Omental fat pad (tissue), 4 donors: ENCODE measurements at places on chromosomes 16 and 17.

DNA sequence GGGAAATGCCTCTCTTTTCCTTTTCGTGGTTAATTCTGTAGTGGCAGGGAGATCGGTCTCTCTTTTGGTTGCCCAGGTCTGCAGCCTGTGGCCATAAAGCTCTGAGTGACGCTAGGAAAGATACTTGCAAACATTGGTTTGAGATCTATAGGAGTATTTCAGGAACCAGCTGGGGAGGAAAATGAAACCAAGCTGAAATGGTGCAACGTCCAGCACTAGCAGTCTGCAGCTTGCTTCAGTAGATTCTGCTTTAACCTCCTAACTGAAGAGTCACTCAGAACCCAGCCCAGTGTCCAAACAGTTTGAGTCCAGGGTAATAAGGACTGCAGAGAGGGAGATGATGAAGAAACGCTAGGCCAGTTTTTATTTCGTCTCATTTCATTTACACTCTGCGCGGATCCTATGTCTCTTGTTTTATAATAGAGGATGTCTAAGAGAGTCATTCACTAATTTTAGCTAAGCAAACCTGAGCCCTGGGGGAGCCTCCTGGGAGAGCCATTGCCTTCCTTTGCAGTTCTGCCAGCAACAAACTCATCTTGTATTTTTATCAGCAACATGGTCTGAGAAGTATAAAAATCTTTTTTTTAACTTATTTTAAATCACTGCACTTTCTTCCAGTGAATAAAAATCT, 12.0 kb downstream of the SP2 start:
- no peak for DNase-seq

DNA sequence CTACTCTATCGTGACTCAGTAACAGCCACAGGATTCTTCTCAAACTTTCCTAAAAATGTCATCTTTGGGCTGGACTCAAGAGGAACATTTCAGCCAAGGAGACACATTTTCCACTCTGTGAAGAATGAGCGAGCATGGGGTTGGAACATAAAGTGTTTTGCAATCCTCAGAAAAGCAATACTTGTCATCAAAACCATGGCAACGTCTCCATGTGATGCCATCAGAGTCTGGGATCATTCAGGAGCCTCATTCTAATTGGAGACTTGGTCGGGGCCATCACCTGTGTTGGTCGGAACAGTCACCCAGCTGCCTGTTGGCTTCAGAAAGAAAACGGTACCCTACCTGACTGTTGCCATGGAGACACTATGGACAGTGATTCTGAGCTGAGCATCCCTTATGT, 25.5 kb downstream of the MYOCD start:
- no peak for DNase-seq

DNA sequence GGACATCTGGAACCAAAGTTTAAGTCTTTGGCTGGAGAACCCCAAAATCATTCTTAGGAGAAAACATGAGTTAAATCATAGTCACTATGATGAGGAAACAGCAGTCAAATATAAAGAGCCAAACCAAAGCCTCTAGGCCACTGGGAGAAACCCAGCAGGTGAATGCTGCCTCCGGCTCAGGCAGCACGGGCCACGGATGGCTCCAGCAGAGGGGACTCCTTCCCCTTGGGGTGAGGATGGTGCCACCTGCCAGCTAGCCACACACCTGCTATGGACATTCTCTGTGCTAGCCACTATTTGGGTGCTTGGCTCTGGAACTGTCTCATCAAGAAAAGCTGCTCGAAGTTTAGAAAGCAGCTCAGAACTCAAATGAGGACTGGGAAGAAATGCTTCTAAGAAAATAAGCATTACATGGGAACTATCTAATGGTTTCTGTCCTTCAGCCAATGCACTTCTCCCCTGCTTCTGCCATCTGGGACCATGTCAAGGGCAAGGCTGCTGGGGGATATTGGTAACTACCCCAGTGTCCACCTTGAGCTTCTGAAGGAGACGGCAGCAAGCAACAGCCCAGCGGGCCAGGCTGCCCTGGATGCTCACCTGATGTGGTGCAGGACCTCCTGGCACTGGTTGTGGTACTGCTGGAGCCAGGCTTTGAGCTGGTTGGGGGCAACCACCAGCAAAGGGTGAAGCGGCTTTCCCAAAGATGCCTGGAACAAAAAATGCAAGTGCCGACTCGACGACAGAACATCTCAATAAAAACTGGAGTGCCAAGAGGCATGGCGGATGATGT, 22.5 kb downstream of the ELAC2 start:
- no peak for DNase-seq

DNA sequence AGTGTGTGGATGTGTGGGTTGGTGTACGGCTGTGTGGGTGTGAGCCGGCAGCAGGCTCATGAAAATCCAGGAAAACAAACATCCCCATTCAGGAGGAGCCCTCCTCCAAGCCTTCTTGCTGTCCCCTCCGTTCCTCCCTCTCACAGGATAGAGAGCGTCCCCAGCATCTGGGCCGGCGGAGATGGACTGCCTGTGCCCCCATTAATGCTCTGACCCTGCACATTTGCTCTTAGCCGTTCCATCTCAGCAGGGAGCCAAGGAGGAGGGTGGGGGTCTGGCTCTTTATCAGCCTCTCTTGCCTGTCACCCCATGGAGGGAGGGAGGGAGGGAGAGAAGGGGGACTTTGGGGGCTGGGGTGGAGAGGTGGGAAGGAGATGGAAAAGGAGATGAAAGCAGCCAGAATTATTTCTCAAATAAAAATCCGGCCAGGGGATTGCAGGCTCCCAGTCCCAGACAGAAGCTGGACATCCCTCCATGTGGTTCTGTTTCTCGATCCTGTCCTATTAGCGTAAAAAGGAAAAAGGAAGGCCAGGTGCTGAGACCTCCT, 240.0 kb upstream of the ZFHX3 start:
- no peak for DNase-seq

- DNase-seq: no peak
Observed at GRCh38 chr16:48182979-48183537, 27.3 kb upstream of the ABCC12 start.
